ENCODE measurements at places on chromosomes 1 and 21. TPM values are rescaled to one million over a fixed set of nuclear protein-coding genes. Genes with fewer than 3 reads are reported as not detected.

- no peak for DNase-seq
- no peaks in the 10 kb centered on the region for H3K36me3 ChIP-seq
- no peaks in the 10 kb centered on the region for H3K4me1 ChIP-seq
- H3K27me3 ChIP-seq: no peaks in the 10 kb centered on the region
Measured at GRCh38 chr1:59815892-59816291, 1.1 kb downstream of the HOOK1 start.

- no peak for DNase-seq
- no peaks in the 10 kb centered on the region for H3K36me3 ChIP-seq
- H3K4me1 ChIP-seq: peaks cover 6% of the 10 kb centered on the region
- no peaks in the 10 kb centered on the region for H3K27me3 ChIP-seq
- H3K27ac ChIP-seq: no peak overlapping the region
- no peak overlapping the region for H3K4me3 ChIP-seq
Measured at GRCh38 chr21:25863747-25864146, 129.0 kb downstream of the GABPA start.

- no peaks in the 10 kb centered on the region for H3K36me3 ChIP-seq
- H3K27ac ChIP-seq: no peak overlapping the region
- no peaks in the 10 kb centered on the region for H3K27me3 ChIP-seq
- H3K4me1 ChIP-seq: peaks cover 28% of the 10 kb centered on the region
Measured at GRCh38 chr1:162389971-162390370, 8.4 kb downstream of the C1orf226 start.

- no peaks in the 10 kb centered on the region for H3K4me1 ChIP-seq
- H3K27me3 ChIP-seq: no peaks in the 10 kb centered on the region
- no peaks in the 10 kb centered on the region for H3K36me3 ChIP-seq
- H3K27ac ChIP-seq: no peak overlapping the region
Measured at GRCh38 chr1:22767852-22768251, 57.2 kb downstream of the EPHB2 start.

- H3K36me3 ChIP-seq: no peaks in the 10 kb centered on the region
- H3K4me3 ChIP-seq: no peak overlapping the region
- no peak for DNase-seq
- no peak overlapping the region for H3K27ac ChIP-seq
- no peaks in the 10 kb centered on the region for H3K4me1 ChIP-seq
Measured at GRCh38 chr1:22537441-22538139, 25.7 kb upstream of the EPHA8 start.

DNA sequence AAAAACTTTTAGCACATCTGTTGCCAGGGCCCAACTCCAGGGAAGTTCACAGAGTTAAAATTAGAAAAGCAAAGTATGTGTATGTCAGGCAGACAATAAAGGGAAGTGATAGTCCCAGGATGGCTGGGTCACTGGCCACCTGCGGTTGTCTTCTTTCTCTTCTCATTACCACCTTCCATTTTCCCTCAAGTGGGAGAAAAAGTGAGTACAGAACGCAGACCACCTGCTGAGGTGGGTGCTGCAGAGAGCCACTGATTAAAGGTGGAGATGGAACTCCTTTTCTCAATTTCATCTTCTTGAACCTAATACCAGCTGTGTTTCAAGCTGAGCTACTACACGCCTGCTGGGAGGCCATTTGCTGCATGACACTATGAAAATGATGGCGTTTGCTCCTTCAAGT, 88.8 kb upstream of the PDE4B start:
- DNase-seq: no peak
- no peaks in the 10 kb centered on the region for H3K4me1 ChIP-seq
- no peaks in the 10 kb centered on the region for H3K27me3 ChIP-seq
- no peaks in the 10 kb centered on the region for H3K36me3 ChIP-seq
- H3K27ac ChIP-seq: no peak overlapping the region

DNA sequence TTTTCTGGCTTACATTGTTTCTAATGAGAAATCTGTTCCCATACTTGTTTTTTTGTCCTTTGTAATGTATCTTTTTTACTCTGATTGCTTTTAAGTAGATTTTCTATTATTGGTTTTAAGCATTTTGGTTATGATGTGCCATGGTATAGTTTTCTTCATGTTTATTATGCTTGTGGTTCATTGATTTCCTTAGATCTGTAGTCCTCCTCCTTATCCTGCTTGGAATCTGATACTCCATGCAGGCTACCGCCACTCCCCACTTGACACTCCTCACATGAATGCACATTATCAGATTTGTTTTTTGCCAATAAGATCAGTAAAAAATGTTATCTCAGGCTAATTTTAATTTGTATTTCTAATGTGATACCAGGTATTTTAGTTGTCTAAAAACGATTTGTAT, 20.8 kb downstream of the UROD start:
- DNase-seq: no peak
- H3K27ac ChIP-seq: no peak overlapping the region
- no peaks in the 10 kb centered on the region for H3K27me3 ChIP-seq
- no peaks in the 10 kb centered on the region for H3K4me1 ChIP-seq
- H3K36me3 ChIP-seq: no peaks in the 10 kb centered on the region

- DNase-seq: no peak
- H3K4me1 ChIP-seq: no peaks in the 10 kb centered on the region
- no peak overlapping the region for H3K4me3 ChIP-seq
- H3K36me3 ChIP-seq: no peaks in the 10 kb centered on the region
Measured at GRCh38 chr1:241357366-241358340, 648 bp upstream of the RGS7 start.

- H3K27me3 ChIP-seq: no peaks in the 10 kb centered on the region
- no peak for DNase-seq
- no peak overlapping the region for H3K4me3 ChIP-seq
- no peaks in the 10 kb centered on the region for H3K4me1 ChIP-seq
- no peaks in the 10 kb centered on the region for H3K36me3 ChIP-seq
Measured at GRCh38 chr1:7640920-7641585, 130.0 kb upstream of the VAMP3 start.

DNA sequence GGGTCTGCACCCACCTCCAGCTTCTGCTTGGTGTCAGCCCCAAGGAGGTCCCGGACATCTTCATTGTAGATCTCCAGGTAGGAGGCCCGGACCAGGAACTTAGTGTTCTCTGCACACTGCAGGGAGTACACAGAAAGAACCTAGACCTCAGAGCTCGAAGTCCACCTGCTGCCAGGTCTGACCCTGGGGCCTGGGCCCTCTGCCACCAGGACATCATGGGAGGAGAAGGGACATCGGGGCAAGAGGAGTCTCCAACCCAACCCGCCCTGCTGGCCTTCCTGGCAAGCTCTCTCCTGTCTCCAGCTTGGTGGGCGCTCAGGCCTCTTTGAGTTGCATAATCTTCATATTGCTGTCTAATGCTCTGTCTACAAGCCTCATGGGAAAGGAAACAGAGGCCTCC, 4.4 kb downstream of the KIF17 start:
- peaks cover 5% of the 10 kb centered on the region for H3K4me1 ChIP-seq
- no peak overlapping the region for H3K27ac ChIP-seq
- H3K27me3 ChIP-seq: no peaks in the 10 kb centered on the region
- H3K4me3 ChIP-seq: no peak overlapping the region

DNA sequence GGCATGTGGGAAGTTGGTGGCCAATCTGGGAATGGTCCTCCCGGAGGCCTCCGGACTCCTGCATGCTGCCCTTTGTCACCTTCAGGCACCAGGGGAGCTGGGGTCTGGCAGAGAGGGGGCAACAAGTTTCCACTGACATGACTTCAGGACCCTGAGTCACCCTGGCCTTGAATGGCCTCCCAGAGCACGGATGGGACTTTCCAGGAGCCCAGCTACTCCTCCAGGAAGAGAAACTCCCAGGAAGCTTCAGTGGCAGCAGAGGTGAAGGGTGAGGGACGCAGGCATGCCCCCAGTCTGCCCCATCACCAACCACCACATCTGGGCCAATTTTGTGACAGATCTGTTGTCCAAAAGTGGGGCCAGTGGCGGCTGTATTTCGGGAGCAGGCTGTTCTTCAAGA, 55.9 kb upstream of the WASF2 start:
- peaks cover 7% of the 10 kb centered on the region for H3K36me3 ChIP-seq
- H3K27me3 ChIP-seq: no peaks in the 10 kb centered on the region
- peaks cover 34% of the 10 kb centered on the region for H3K4me1 ChIP-seq
- no peak overlapping the region for H3K4me3 ChIP-seq
- H3K27ac ChIP-seq: peak overlapping the region; percentile 11

GRCh38 chr21:37224861-37225839, 42.0 kb downstream of the VPS26C start:
- H3K36me3 ChIP-seq: peaks cover 76% of the 10 kb centered on the region
- DNase-seq: no peak
- no peaks in the 10 kb centered on the region for H3K27me3 ChIP-seq

- H3K27ac ChIP-seq: peak overlapping the region; percentile 77
- no peaks in the 10 kb centered on the region for H3K27me3 ChIP-seq
- H3K36me3 ChIP-seq: no peaks in the 10 kb centered on the region
- no peak for DNase-seq
- H3K4me3 ChIP-seq: no peak overlapping the region
- peaks cover 50% of the 10 kb centered on the region for H3K4me1 ChIP-seq
Measured at GRCh38 chr1:178055093-178055492, 38.8 kb upstream of the RASAL2 start.

GRCh38 chr1:175494011-175494554, 249.3 kb downstream of the TNR start:
- no peaks in the 10 kb centered on the region for H3K27me3 ChIP-seq
- no peak overlapping the region for H3K27ac ChIP-seq
- no peak overlapping the region for H3K4me3 ChIP-seq
- H3K36me3 ChIP-seq: no peaks in the 10 kb centered on the region
- H3K4me1 ChIP-seq: no peaks in the 10 kb centered on the region
- no peak for DNase-seq

GRCh38 chr1:199182186-199182843, 543.5 kb downstream of the PTPRC start:
- H3K4me1 ChIP-seq: no peaks in the 10 kb centered on the region
- DNase-seq: no peak
- no peaks in the 10 kb centered on the region for H3K36me3 ChIP-seq
- H3K27me3 ChIP-seq: no peaks in the 10 kb centered on the region

GRCh38 chr1:203026031-203026665, at the start of gene PPFIA4:
PPFIA4 (plus strand) TSS chr1:203026491; CDS start chr1:203039009, 12,518 bp downstream.
- peak within 1 kb of the TSS; percentile 18 for H3K27ac ChIP-seq
- peak; percentile 58 for DNase-seq
- peaks cover 9% of the 10 kb centered on the region for H3K4me1 ChIP-seq
- peaks cover 33% of the 10 kb centered on the region for H3K36me3 ChIP-seq
- H3K4me3 ChIP-seq: peak within 1 kb of the TSS; percentile 55
- no peaks in the 10 kb centered on the region for H3K27me3 ChIP-seq

Gene FCGR1A
- 4.8 TPM for total RNA-seq

Gene CDC42BPA
- total RNA-seq: 52.5 TPM

Gene AJAP1
- total RNA-seq: under 0.01 TPM

Gene JAM2
- total RNA-seq: 20.4 TPM

Gene ALDH9A1
- total RNA-seq: 73.3 TPM

Gene FAM163A
- total RNA-seq: not detected

Gene INAVA
- not detected for total RNA-seq

Gene WDR4
- 13.0 TPM for total RNA-seq

Gene FCGR3A
- total RNA-seq: 27.6 TPM
